ENCODE measurements at places on chromosomes 7 and 10.

GRCh38 chr7:151683615-151684407, 164.1 kb upstream of the RHEB start:
- peak; percentile 51 for DNase-seq

DNA sequence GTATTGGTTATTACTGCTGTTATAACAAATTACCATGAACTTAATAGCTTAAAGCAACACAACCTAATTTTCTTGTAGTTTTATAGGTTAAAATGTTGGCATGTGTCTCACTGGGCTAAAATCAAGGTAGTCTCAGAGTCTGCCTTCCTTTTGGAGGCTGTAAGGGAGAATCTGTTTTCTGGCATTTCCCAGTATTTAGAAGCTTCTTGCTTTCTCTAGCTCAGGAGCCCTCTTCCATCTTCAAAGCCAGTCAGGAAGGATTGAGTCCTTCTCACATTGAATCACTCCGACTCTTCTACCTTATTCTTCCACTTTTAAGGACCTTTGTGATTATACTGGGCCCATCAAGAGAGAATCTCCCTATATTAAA, 156.2 kb downstream of the MBL2 start:
- DNase-seq, result no peak

GRCh38 chr7:150954201-150954985, 23.7 kb downstream of the KCNH2 start:
- no peak for DNase-seq

GRCh38 chr10:133117688-133118071, 30.0 kb downstream of the ADGRA1 start:
- no peak for DNase-seq

DNA sequence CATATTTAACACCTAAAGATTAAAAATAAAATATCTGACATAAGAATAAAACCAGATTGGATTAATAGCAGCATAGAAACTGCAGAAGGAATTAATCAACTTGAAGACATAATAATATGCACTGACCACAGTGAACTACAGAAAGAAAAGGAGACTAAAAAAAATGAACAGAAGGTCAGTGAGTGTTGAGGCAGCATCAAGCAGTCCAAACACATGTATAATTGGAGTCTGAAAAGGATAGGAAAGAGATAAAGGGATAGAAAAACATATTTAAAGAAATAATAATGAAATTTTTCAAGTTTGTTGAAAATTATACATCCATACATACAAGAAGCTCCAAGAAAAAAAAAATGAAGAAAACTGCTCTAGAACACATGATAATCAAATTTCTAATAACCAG, 756.2 kb downstream of the GATA3 start:
- no peak for DNase-seq

- no peak for DNase-seq
Observed at GRCh38 chr7:117564080-117564479, 84.3 kb downstream of the CFTR start.

- DNase-seq, result no peak
Observed at GRCh38 chr10:34922138-34922537, 107.0 kb upstream of the PARD3 start.

GRCh38 chr10:42476101-42476500, 162.3 kb downstream of the ZNF33B start:
- DNase-seq, result no peak

DNA sequence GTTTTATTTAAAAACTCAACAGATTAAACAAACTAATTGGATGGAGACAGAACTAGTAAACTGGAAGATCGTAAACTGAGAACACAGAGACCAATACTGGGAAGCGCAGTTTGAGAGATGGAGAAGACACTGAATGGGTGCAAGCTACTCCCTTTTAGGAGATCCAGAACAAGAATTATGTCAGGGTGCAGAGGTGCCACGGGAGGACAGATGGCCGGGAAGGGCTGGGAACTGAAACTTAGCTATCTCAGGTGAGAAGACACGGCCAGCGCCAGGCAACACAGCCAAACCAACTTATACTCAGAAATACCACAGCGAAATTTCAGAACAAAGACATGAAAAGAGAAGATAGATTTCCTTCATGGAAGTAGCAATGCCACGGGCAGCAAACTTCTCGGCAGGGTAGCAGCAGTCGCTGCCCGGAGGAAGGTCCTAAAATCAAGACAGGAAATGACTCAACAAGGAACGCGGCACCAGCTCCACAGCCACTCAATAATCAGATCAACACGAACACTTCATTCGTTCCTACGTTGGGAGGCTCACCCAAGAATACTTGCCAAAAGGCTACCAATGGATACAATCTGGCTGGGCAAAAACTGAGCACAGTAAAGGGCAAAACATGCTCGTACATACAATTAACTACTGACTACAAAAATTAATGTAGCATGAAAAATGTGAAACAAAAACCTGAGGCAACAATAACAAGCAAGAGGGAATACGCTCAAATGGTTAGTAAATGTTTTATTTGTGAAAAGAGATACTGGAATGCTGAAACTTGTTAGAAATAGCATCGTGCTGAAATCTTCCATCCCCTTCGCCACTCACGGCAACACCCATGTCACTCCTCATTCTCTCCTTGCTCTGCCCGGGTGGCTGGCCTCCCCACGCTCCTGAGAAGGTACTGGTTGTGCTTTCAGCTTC, 2.2 kb upstream of the LRRC27 start:
- DNase-seq, result no peak

DNA sequence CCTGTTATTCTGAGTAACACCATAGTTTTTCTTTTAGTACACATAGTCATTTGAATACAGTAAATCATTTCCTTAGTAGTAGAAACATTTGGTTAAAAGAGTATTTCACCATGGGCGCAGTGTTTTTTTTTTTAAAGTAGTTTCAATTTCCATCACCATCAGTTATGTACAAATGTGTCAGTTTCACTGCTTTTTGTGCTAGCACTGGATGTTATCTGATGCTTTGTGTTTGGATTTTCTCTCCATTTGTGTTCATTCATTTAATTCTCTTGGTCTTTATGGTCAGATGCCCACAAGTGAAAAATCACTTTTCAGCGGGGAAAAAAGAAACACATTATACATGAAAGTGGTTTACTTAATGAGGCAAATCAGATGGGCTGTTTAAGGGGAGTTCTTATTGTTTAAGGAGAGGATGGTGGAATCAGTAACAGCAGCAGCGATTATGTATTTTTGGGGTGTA, 16.0 kb upstream of the HK1 start:
- DNase-seq, result no peak

DNA sequence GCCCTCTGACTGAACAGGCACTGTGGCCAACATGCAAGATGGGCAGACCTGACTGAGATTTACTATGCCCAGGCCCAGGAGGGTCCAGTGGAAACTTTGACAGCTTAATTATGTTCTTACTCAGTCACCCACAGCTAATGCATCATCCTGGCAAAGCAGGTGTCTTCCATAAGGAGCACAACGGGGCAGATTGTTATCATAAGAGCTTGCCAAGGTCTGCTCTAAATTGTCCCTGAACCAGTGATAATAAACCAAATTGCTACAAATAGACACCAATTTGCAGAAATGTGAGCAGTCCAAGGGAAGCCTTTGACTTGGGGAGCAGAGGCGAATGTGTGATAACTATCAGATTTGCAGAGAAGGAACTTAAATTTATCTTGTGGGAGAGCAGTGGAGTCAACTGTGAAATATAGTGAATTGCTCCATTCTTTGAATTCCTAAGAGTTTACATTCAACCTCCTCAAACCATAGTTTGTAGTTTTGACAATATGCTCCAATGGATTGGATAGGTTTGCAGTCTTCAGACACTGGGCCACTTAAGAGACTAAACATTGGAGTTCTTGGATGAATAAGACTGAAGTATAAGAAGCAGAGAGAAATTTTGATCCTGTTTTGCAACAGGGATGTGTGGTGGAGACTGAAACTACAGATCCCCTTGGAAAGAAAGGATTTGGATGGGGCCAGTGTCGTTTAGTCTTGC, 494.7 kb downstream of the CCSER2 start:
- DNase-seq, result no peak

DNA sequence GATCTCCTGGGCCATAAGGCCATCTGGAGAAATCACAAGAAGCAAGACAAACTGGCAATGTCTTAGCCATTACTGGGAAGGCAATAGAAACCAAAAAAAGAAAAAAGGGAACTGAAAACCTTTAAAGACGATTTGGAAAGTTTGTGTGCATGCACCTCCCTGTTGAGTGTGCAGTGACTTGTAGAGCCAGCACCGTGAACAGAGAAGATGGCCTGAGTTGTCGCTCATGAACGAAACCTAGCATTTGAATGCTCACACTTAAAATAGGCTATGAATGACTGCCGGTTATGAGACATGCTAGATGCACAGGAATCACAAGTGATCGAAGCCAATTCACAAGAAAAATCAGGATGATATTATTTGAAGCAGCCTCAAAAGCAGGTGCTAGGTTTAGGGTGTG, 151.3 kb upstream of the ADO start:
- no peak for DNase-seq

GRCh38 chr10:76399226-76399625, 967.8 kb downstream of the LRMDA start:
- DNase-seq, result no peak

DNA sequence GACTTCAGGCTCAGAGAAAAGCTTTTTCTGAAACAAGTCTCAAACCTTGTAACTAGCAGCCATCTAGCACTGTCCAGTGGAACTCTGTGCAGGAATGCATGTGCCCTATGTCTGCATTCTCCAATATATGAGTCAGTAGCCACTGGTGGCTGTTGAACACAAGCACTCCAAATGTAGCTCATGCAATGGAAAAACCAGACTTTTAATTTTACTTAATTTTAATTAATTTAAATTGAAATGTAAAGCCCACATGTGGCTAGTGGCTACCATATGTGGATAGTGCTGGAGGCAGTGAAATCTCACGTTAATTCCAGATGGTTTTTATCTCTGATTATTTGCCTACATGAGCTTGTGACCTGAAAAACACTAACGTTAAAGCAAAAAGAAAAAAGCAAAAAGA, 225.1 kb downstream of the GATA3 start:
- DNase-seq, result no peak

DNA sequence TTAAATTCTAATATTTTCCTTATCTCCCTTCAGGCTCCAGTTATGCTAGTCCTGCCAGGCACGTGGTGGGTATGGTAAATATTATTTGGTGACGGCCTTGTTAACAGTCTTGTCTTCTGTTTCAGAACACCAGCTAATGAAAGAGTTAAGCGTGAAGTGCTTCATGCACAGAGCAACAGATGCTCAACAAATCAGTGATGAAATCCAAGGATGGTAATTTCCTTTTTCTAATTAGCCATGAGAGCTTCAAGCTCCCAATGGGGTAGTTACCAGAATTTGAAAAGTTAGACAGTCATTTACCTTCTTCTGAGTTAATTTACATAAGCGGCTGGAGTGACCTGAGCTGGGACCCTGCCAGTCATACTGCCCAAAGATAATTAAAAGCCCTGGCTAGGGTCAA, 1.9 kb upstream of the OTUD1 start:
- no peak for DNase-seq

GRCh38 chr10:58952162-58952601, 224.3 kb upstream of the PHYHIPL start:
- peak; percentile 57 for DNase-seq

DNA sequence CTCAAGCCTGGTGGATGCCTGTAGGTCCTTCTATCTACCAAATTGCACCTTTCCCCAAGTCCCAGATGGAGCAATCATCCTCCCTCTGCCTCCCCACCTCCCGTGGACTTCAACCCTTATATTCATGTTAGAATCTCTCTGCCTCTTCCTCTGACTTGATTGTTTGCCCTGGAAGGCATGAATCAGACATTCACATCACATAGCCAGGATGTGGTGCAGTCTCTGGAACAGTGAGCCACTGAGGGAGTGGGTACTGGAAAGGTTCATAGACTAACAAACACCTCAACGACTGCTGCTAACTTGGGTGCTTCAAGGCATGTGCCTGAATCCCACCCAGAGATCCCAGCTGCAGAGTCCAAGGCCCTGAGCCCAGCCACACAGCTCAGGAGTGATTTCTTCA, 494.0 kb downstream of the TNS3 start:
- DNase-seq, result no peak

- DNase-seq, result no peak
Observed at GRCh38 chr10:17026686-17027485, 102.7 kb downstream of the CUBN start.

DNA sequence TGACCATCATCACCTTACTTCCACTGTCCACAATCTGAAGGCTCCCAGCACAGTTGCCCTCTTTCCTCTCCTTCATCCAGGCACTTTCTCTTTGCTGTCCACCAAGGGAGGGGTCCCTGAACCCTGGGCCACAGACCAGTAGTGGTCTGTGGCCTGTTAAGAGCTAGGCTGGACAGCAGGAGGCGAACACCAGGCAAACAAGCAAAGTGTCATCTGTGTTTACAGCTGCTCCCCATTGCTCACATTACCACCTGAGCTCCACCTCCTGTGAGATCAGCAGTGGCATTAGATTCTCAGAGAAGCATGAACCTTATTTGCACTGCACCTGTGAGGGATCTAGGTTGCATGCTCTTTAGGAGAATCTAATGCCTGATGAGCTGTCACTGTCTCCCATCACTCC, 27.7 kb downstream of the FZD1 start:
- DNase-seq, result no peak

DNA sequence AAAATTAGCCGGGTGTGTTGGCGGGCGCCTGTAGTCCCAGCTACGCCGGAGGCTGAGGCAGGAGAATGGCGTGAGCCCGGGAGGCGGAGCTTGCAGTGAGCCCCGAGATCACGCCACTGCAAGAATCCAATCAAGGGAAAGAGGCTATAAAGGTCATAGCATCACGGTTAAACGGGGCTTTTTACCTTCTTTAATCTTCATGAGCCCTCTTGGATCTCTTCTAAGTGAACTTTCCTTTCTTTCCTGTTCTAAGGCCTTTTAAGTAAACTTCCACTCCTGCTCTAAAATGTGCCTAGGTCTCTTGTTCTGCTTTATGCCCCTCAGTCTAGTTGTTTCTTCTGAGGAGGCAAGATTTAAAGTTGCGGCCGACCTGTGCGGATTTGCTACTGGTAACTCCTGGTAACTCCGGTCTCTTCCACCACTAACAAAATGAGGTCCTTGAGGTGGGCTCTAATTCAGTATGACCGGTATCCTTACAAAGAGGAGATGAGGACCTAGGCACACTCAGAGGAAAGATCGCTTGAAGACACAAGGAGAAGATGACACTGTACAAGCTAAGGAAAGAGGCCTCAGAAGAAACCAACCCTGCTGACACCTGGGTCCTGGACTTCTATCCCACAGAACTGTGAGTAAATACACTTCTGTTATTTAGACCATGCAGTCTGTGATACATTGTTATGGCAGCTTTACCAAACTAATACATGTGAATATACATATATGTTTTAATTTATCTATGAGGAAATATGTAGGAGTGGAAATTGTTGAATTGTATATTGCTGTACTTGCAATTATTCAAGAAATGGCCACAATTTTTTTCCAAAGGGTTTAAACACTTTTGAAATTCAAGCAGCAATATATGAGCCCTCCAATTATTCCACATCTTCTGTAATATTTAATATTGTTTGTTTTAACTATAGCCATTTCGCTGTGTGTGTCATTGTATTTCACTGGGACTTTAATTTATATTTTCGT, 331.5 kb upstream of the CNTNAP2 start:
- DNase-seq, result no peak
